ENCODE measurements at places on chromosomes 13 and 19.

DNA sequence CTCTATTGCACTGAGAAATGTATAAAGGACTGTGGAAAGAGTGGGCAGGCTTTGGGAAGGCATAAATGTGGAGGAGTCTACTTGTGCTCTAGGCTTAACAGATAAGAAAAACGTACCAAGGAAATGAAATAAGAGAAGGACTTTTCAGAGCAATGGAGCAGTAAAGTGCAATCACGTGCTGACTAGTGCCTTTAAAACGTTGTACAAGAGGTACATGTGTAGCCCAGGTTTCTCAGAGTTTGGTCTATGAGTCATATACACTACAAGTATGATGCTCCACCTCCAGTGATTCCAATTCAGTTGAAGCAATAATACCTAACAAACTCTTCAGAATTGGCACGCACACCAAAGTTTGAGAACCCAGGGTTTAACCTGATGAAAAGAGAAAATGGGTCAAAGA lies 13.4 kb upstream of the FNDC3A start:
- DNase-seq, result no peak

GRCh38 chr19:42594617-42595489 lies at the start of gene CEACAM8:
CEACAM8 (minus strand) TSS chr19:42594924; CDS start chr19:42594828, 96 bp downstream.
- no peak for DNase-seq

GRCh38 chr13:80083853-80084676 lies 256.9 kb downstream of the SPRY2 start:
- no peak for DNase-seq

DNA sequence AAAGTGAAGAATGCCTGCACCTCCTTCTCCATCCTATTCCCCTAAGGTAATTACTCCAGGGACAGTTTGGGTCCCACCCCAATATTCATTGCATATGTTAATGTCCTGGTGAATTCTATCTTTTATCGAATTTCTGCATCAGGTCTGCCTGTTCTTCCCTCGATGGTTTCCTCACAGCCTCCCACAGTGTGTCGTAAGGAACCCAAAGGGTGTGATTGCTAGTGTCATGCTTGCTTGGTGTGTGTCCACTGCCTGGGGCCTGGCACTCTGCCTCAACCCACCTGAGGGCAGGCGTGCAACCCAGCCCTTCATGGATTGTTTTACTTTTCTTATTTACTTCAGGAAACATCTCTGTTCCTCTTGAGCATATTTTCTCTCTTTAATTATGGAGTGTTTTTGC lies 60.2 kb upstream of the CYSLTR2 start:
- DNase-seq, result no peak

DNA sequence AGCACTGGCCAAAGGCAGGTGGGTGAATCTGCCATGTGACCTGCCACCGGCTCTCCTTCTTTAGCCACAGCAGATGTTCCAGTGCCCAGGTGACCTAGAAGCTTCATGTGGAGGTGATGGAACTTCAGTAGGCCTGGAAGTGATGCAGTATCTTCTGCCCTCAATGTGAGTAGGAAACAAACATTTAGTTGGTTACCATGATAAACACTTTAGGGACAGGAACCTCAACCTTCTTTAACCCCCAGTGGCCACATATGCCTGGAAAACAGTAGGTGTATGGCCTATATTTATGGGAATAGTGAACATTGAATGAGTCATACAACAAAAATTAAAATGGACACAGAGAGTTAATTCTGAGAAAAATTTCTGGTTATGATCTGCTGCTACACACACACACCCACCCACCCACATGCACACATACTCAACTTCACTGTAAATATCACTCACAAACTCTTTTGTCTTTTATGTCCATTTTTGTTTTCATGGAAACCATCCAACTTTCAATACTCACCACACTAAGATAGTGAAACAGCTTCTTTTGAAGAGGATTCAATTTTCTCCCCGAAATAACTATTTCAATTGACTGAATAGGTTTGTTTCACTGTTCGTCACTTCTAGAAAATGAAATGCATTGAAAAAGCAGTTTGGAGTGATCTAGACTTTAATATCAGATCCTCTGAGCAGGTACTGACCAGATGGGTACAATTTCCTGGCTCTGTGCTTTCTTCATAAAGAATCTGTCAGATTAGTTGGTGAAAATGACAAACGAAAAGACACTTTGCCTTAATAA lies 97.3 kb downstream of the STARD13 start:
- DNase-seq, result no peak

DNA sequence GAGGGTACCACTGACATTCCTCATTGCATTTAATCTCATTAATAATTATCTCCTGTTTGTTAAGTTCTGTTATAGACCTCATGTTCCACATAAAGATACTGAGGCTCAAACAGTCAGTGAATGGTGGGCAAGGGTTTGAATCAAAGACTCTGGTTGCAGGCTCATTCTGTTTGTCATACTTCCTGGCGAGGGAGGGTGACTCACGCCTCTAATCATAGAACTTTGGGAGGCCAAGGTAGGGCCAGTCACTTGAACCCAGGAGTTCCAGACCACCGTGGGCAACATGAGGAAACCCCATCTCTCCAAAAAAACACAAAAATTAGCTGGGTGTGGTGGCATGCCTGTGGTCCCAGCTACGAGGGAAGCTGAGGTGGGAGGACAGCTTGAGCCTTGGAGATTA lies 220.7 kb upstream of the MIR17HG start:
- no peak for DNase-seq

DNA sequence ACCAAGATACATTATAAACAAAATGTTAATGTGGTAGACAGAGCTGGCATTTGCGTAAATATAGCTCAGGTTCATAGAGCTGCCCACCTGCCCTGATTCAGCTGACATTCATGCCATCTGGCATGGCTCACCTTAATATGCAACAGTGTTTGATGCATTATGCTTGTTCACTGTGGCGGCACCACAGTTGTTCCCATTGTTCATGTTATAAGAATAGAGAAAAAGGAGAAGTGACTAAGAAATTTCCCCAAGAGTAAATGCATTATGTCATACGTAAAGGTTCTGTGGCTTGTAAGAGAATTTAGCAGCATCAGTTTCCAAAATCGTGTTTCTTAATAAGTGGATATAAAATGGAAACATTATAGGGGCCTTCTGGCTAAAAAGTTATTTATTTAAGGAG lies 4.5 kb downstream of the CCNA1 start:
- no peak for DNase-seq

DNA sequence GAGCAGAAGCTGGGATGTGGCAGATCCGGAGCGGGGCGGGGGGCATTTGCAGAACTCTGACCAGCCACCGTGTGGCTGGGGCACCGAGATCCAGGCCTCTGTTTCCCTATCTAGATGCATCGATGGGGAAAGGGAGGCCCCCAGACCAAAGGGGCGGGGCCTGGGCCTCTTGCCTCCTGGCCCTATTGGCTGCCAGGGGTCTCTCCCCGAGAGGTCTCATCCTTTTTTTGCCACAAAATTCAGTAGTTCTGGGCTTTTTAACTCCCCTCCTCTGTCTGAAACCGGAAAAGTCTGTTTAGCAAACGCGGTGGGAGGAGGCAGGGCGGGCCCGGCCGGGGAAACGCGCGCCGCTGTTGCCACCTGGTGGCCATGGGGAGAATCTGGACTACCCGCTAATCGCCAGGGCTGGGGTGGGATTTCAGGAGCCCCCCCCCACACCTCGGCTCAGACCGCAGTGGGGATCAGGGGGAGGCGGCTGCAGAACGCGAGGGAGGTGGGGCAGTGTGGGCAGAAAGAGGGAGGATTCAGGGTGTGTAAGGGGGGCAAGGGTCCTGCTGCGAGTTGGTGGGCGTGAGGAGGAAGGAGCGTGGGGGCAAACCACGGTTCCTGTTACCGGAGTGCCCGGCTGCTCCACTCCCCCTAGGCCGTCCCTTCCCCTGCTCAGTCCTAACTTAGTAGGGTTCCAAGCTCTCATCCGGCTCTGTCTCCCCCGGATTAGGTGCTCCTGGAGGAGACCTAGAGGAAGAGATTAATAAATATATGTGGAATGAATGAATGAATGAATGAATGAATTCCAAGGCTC lies 28.3 kb downstream of the IL12RB1 start:
- peak; percentile 70 for DNase-seq

DNA sequence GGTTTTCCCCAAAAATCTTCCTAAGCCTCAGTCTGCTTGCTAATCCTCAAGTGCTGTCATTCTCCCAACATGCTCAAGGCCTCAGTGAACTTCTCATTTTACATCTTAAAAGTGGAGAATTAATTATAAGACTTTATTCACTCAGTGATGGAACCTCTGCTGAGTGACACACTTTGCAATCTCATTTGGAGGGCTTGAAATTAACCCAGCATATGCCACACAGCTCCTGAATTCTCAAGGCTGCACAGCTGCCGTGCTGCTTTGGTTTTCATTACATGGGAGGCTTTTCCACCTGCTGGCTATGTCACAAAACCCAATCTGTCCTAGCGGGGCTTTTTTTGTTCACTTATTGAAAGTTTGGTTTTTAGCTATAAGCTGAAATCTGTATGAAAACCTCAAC lies 28.3 kb upstream of the SERPINE3 start:
- DNase-seq, result no peak
